ENCODE measurements at places on chromosomes 6 and 20.

DNA sequence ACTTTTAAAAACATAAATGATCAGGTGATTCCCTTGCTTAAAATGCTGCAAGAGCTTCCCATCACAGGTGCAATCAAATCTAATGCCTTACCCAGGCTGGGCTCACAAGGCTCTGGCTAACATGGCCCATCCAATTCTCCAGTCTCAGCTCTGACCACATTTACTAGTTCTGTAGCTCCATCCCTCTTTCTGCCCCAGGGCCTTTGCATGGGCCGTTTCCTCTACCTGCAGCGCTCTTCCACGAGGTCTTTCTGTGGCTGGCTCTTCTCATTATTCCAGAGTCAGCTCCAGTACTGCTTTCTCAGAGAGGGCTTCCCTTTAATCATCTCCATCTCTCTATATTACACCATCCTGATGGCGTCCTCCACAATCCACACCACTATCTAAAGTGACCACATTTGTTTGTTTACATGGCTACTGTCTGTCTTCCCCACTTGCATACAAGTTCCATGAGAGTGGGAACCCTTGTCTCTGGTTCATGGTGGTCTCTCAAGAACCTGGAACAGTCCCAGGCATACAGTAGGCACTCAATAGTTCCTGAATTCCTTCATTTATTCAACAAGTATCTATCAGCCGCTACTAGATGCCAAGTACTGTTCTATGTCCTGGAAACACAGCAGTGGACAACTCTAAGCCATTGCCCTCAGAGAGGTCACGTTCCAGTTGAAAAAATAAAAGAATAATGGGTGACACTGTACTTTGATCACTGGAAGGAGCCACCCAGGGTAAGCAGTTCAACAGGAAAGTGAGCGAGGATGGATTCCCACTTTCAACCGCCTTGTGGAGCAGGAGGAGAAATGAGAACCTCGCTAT is 12.6 kb downstream of the CYP24A1 start:
- DNase-seq = no peak

DNA sequence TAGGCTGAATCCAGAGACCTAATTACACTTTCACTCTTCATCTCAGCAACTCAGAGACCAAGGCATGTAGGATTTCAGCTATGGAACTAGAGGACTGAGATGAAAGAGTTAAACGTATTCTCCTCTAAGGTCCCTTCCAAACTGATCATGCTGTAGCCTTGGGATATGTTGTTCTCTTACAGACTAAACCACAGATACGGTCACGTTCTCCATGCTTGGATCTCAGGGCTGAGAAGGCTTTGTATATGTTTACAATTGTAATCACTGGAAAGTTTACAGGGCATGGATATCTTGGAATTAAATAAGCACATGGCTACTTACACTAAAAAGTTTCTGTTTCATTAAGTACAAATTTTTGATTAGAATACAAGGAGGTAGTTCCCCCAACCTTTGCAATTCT is 50.1 kb downstream of the PKIB start:
- DNase-seq = no peak

DNA sequence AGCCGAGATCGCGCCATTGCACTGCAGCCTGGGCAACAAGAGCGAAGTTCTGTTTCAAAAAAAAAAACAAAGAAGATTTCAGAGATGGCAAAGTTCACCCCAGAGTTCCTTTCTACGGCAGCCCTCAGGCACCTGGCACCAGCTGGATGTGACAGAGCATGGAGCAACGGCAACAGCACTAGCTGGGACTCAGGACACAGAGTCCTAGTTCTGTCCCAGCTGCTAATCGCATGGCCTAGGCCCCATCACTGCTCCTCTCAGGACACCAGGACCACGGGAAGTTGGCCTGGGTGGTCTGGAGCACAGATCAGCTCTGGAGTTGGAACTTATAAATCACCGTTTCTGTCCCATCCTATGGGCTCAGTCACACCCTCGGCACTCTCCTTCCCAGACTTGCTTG is 1.1 kb downstream of the PGC start:
- DNase-seq = no peak

- no peak for DNase-seq
Observed at GRCh38 chr6:168420084-168420483, 20.9 kb upstream of the SMOC2 start.

- no peak for DNase-seq
Observed at GRCh38 chr20:38631155-38632022, 29.8 kb downstream of the ARHGAP40 start.

DNA sequence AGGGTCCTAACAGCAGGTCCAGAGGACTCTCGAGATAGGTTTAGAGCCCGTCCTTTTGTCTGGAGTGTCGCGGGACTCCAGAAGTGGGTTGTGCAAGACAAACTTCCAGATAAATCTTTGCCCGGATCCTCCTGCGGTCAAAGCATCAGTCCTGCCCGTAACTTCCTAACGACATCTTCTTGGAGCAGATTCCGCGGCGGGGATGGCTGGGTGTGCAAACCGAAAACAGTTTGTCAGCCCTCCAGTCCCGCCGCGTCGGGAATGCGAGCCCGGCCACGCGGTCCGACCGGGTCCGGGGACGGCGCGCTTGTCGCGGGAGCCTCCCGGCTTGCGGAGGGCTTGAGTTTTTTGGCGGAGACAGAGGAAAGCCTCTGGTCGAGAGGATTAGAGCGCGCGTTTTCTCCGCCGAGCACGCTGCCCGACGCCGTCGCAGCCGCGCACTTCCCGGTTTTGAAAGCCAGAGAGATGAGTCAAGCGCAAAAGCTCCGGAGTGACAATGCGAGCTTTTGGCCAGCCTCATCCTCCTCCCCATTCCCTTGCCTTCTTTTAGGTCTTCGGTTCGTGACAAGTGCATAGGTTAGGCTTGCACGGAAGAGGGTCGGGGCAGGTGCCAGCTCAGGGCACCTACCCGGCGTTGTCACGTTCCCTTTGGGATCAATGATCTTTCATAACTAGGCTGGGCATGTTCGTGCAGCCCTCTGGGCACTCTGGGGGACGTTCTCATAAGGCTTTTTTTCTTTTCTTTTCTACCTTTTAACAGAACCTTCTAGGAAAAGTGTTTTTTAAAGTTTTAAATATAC is 91.3 kb upstream of the PRDM1 start:
- no peak for DNase-seq
